Breast epithelium (tissue), 4 donors: ENCODE measurements at places on chromosomes 6 and 20. TPM values are rescaled to one million over a fixed set of nuclear protein-coding genes. Genes with fewer than 3 reads are reported as not detected.

DNA sequence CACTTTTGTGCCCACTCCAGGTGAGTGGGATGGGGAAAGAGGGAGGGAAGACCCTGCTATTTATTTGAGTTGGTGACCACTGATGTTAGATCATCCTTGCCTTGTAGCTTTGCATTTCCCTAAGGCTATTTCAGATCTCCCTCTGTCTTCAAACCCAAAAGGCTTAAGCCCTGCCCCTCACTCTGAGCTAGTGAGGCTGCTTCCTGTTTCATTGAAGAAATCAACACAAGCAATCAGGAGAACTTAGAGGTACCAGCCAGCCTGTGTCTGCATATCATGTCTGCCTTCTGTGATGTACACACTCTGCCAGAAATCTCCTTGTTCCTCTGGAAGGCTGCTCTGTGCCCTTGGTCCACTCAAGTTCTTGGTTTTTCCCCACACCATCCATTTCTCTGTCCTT, 135.3 kb downstream of the ARID1B start:
- no peak for DNase-seq

- DNase-seq, result no peak
Observed at GRCh38 chr20:13910492-13910891, 79.9 kb downstream of the SEL1L2 start.

DNA sequence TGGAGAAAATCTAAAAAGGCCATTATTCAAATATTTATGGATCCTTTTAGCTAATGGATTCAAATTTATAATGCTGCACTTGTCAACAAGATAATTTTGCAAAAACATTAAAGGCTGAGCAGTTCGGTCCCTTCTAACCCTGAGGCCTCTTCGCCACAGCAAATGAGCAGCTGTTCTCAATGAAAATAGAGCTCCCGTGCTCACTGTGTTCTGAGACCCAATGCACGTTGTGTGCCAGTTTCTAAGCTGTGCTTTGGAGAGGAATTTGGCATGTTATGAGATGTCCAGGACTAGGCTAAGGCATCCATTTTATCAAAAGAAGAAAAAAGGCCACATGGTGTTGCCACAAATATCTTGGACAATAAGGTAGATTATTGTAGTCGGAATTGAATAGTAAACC, 220.1 kb upstream of the TSHZ2 start:
- DNase-seq, result no peak

DNA sequence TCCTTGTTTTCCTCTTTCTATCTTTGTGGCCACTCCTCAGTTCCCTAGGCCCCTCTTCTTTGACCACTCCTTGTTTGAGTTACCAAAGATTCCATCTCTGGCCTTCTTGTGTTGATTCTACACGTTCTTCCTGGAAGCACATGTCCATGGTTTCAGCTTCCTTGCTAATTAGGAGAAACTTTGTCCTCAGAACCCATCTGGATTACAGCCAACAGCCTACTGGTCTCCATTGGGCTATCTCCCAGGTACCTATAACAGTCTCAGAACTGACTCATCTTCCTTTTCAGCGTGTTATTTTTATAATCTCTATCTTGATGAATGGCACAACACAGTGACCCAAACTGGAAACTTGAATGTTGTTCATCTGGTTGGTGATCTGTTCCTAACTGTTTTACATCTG, 17.5 kb downstream of the PTPRA start:
- no peak for DNase-seq

- no peak for DNase-seq
Observed at GRCh38 chr6:12528136-12528535, 188.4 kb upstream of the PHACTR1 start.

GRCh38 chr20:1946762-1947534, 46.9 kb downstream of the PDYN start:
- no peak for DNase-seq

GRCh38 chr6:111718990-111719389, 113.3 kb upstream of the TRAF3IP2 start:
- no peak for DNase-seq

- DNase-seq, result no peak
Observed at GRCh38 chr20:19528286-19529030, 229.6 kb upstream of the RIN2 start.

DNA sequence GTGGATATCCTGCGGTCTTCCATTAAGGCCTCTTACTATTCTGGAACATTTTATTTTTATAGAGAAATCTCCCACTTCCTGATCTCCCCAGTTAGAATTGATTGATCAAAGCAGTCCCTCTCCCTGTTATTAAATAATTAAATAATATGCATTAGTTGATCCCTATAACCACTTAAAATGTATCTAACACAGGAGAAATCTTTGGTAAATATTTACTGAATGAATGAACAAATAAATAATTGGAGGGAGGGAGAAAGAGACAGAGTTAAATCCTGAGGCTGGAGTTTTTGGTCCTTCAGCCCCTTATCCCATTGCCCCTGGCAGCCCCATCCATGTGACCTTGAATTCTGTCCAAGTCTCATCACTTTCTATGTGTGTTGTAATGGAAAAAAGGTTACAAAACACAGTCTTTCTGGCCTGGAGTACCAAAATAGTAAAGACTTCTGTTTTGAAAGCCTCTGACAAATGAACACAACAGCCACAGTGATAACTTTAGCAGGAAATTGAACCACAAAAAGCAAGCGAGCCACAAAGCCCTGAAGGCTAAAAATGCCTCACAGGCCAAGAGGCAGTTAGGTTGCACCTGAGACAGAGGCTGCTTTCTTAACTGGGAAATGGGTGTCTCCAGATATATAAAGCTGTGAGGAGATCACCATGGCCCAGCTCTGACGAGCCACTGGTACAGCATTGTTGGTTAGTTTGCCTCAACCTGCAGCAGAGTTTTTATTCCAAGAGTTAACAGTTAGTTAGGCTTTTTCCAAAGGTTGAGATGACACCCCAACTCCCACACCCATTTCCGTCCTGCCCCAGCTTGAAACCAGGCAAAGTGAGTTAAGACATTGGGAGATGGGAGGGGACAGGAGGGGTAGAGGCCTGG, 11.3 kb downstream of the NT5E start:
- DNase-seq, result peak; percentile 49

DNA sequence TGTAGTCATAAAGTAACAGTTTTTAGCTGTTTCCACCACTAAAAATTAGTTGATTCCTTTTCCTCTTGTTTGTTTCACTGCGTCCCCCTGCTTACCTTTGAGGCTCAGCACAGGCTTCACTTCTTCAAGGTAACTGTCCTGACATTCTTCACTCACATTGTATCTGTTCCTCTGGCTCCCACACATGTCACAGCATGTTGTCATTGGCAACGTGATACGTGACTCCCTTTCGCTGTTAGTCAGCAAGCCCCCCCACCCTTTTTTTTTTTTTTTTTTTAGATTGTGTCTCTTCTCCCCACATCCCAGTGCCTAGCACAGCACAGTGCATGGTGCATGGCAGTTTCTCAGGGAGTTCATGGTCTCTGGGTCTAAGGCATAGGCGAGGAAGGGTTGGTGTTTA, 13.3 kb downstream of the VAPB start:
- DNase-seq, result no peak

TBX18 gene
- total RNA-seq, result 20.6 TPM

KHDRBS2 gene
- total RNA-seq, result not detected

SLC44A4 gene
- 35.4 TPM for total RNA-seq

SUMO4 gene
- 3.0 TPM for total RNA-seq
